ENCODE measurements at places on chromosomes 11 and 22.

DNA sequence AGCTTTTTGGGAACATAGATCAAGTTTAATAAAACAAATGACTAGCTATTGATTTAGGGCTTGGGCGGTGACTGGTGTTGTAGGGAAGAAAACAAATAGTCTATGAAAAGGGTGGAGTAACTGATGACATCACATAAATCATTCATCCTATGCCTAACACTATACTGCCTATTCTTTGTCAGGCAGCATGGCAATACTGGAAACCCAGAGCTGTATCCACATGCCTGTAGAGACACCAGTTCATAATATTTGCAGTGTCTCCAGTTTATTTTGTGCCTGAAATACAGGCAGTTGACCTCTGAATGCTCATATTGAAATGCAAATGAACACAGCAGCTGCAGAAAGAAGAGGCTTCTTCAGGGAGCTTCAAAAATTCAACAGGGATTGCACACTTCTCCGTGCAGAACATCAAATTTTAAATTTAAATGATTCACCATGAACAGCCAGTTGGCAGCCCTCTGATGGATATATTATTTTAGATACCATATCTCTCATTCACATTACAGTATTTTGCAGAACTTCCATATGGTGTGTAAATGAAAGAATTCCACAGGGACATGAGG lies 283.1 kb upstream of the CTSC start:
- no peak for DNase-seq

DNA sequence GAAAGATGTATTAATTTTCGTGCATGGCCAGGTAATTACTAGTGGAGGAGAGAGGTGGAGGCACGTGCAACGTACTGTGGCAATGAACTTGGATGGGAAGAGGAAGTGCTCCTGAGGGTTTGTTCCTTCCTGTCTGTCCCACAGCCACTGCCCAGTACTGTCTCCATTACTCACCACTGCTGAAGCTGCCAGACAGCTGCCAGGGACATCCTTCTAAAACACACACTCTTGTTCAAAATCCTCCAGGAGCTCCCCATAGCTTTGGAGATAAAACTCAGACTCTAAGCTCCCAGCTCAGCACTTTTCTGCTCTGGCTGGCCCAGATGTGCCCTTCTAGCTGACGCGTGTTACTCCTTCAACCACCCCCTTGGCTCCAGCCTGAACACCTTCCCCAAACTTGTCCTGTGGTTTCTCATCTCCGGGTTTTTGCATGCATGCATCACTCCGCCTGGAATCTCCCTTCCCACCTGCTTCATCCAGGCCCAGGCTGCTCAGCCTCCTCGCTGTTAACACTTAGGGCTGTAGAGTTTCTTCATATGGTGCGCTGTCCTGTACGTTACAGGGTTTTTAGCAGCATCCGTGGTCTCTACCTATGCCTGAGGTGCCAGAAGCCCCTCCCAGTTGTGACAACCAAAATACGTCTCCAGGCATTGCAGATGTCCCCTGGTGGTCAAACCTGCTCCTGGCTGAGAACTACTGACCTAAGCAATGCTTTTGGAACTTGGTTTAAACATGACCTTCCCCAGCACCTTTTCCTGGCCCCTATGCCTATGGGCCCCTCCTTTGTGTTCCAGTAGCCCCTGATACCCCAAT lies 69.5 kb downstream of the C11orf91 start:
- no peak for DNase-seq

DNA sequence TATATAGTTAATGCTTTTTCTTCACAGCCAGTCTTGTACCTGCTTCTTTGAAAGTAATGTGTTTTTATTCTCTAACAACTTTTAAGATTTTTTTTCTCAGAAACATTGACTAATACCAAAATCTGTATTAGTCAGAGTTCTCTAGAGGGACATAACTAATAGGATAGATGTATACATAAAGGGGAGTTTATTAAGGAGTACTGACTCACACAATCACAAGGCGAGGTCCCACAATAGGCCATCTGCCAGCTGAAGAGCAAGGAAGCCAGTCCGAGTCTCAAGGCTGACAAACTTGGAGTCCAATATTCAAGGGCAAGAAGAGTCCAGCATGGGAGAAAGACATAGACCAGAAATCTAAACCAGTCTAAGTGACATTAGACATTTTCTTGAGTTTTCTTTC lies 140.0 kb downstream of the RAB38 start:
- no peak for DNase-seq

GRCh38 chr11:7246179-7246578 lies 5.5 kb upstream of the SYT9 start:
- DNase-seq: no peak

- DNase-seq: no peak
Measured at GRCh38 chr11:73726825-73727224, 34.0 kb downstream of the RAB6A start.

- DNase-seq: no peak
Measured at GRCh38 chr22:46040471-46041465, 63.8 kb upstream of the WNT7B start.

DNA sequence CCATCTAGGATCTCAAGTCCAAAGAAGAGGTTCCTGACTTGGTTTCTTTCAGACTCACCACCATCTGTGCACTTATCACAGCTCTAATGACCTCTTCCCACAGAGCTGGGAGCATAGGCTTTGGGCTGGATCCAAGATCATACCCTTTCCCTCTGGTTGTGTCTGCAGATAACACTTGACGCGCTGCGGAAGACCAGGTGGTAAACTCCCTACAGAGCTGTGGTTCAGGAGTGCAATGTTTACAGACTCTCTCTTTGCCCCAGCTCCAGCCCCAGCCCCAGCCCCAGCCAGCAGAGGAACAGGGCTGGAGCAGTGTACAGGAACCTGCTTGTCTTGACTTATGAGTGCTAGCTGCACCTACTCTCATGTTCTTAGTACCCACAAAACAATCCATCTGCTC lies 274.4 kb upstream of the SYN3 start:
- no peak for DNase-seq

DNA sequence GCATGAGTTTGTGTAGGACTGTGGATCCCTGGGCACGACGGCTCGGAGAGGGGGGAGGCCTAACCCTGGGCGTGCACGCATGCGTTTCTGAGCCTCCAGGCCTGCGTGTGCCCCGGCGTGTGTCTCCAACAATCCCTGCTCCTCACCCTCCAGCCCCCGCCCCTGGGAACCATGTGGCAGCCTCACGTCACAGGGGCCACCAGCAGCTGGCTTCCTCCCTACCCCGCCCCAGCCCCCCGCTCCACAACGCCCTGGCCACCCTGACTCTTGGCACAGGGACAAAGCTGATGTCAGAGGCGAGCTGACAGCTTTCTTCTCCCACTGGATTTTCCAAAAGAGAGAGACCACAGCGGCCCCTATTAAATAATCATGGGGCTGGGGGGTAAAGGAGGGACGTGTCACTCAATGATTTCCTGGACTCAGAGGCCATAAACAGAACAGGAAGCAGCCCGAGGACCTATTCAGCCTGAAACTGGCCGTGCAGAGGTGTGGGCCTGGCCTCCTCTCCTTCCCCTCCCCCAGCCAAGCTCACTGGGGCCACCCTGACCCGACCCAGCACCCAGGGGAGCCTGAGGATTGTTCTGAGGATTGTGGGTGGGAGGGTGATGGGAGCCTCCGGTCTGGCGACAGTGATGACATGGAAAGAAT lies 6.8 kb upstream of the LIF start:
- no peak for DNase-seq

GRCh38 chr11:27459191-27459590 lies 13.4 kb downstream of the LGR4 start:
- DNase-seq: no peak

DNA sequence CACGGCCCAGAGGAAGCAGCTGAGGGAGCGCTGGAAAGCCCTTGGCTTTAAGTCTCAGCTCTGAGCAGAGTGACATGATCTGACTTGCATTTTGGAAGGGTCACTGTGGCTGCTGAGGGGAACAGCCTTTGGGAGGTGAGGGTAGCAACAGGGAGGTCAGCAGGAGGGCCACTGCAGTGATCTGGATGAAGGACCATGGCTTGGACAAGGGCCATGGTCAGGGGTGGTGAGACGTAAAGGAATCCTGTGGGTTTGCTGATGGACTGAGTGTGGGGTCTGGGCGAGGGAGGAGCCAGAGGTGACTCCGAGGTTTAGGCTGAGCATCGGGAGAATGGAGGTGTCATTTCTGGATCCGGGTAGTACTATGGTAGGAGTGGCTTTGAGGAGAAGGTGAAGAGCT lies 33.3 kb downstream of the SGSM3 start:
- no peak for DNase-seq

DNA sequence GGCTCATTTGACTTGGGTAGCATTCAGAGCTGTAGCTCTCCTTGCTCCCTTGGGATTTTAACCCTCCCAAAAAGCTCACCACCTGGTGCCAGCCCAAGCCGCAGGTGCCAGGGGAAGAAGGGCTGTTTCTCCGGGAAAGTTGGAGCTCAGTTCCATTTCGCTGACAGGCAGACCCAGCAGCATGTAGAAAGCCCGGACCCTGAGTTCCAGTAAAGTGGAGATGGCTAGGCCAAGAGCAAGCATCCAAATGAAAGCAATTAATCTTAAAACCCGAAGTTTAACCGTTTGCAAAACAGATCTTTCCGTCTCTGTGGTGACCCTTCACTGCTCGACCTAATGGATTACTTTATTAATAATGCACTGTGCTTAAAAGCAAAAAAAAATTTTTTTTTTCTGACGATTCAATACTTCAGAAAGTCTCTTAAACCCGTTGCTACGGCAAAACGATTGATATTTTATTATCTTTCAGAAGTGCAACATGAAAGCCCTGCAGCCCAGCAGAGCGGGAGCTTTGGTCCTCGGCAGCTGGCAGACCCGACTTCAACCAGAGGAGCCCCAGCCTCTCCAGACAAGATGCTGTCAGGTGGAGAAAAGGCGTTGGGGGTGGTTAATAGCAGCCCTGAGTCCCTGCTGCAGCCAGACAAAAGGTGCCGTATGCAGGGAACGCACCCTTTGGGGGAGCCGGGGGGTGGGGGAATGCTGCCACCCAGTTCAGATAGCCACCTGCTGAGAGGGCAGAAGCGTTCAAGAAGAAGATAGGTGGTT lies 3.3 kb downstream of the LMO1 start:
- no peak for DNase-seq

DNA sequence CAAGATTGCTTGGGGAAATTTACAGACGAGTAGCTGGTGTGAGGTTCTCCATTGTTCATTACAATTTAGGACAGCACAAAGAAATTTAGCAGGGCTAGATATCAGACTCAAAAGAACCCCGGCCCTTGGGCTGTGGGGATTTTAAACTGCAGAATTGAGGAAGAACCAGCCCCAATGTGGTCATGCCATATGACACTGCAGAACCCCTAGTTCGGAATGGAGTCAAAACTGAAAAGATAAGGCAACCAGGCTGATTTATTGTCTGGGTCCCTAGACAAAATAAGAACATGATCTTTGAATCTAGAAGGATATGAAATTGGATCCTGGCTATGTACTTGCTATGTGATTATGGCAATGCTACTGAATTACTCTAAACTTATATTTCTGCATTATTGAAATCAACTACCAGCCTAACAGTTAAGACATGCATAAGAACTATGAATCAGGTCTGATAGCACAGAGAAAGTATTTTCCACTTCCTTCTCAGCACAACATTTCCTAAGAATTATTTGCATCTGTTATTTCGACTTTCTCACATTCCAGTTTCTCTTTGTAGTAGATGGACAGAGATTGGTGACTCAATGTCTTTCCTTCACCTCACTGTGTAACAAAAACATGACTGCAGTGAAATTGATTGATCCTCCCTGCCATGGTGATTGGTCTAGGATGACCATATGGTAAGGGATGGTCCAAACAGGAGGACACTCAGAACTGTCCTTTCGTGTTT lies 13.2 kb downstream of the MMP3 start:
- DNase-seq: no peak

DNA sequence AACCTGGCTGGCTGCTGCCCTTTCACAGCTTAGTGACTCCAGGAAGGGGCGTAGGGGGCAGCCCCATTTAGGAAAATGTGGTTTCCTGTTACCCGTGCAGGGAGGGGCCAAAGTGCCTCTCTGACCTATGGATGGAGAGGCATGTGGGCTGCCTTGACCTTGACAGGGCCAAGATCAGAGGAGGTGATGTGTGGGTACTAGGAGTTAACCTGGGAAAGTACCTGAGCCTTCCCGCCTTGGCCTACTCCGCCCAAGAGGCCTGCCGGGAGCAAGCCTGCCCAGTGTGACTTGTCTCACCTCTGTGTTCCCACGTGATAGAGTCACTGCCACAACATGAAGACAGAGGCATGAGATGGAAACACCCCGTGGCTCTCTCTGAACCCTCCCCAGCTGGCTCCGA lies 33.4 kb downstream of the GRAMD4 start:
- DNase-seq: no peak

GRCh38 chr11:118434553-118435289 lies 1.6 kb upstream of the KMT2A start:
- DNase-seq: peak; percentile 38

DNA sequence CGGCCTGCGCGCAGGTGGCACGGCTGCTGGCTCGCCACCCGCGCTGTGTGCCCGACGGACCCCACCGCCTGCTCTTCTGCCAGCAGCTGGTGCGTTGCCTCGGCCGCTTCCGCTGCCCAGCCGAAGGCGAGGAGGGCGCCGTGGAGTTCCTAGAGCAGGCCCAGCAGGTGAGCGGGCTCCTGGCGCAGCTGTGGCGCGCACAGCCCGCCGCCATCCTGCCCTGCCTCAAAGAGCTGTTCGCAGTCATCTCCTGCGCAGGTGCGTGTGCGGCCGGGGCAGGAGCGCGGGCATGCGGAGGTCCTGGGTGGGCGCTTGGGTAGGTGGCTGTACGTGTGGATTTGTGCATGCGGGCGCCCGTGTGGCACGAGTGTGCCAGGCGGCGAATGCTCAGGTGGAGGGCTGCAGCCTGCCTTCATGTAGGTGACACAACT lies 8.0 kb downstream of the USP35 start:
- DNase-seq: no peak

DNA sequence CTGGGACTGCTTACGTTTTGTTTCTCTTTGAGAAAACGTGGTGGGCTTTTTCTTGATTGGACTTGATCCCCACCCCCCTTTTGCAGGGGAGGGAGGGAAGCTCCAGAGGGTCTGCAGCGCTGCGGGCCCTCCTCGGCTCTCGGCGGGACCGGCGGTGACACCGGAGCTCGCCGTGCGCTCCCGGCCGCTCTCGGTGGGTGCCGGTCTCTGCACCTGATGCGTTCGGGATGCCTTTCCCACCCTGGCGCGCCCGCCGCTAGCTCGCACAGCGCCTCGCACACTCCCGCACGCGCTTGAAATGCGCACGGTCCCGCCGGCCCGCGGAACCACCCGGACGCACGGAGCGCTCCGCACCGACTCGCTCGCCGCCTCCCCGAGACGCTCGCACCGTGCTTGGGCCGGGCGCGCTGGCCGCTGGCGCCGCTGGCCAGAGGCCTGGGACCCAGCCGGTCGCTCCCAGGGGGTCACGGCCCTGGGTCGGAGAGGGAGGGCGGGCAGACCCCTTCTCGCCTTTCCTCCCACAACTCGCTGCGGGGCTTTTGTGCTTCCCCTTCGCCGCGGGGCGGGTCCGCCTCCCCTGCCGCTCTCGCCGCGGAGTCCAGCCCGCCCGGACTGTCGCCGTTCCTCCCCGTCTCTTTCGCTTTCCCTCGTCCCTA lies 1.0 kb downstream of the ZBTB16 start:
- no peak for DNase-seq

GRCh38 chr22:48535868-48536540 lies 1291.7 kb downstream of the BRD1 start:
- no peak for DNase-seq

GRCh38 chr11:123211149-123211852 lies 16.3 kb upstream of the CLMP start:
- no peak for DNase-seq

- no peak for DNase-seq
Measured at GRCh38 chr11:8339592-8340022, 75.9 kb upstream of the LMO1 start.

Data from activated T-cell treated with anti-CD3 and anti-CD28 coated beads for 24 hours (primary cell).